IMR-90 (cell line): ENCODE measurements at places on chromosomes 1 and 21. TPM values are rescaled to one million over a fixed set of nuclear protein-coding genes. Genes with fewer than 3 reads are reported as not detected.

- no peaks in the 10 kb centered on the region for H3K36me3 ChIP-seq
- H3K27me3 ChIP-seq: no peaks in the 10 kb centered on the region
- no peak overlapping the region for H3K27ac ChIP-seq
- DNase-seq: peak; percentile 60
- no peak overlapping the region for H3K4me3 ChIP-seq
Observed at GRCh38 chr1:200279810-200280411, 129.9 kb downstream of the ZNF281 start.

GRCh38 chr1:66405061-66405460 is 128.9 kb upstream of the SGIP1 start:
- H3K4me3 ChIP-seq: no peak overlapping the region
- H3K36me3 ChIP-seq: no peaks in the 10 kb centered on the region
- 0 out of 2 replicates have a peak overlapping the region, but pooled peaks have one; percentile 5 for H3K27ac ChIP-seq
- no peaks in the 10 kb centered on the region for H3K27me3 ChIP-seq

DNA sequence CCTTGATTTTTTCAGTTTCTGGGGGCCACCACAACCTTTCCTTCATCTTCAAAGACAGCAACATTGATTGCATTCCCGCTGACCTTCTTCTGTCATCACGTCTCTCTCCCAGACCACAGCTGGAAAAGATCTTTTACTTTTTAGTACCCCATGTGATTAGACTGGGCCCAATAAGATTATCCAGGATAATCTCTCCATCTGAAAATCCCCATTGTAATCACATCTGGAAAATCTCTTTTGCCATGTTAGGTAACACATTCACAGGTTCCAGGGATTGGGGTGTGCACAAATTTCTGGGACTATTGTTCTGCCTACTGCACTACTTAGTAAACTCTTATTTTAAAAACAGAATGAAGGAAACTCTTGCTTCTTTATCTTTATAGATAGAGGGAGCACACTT is 47.1 kb upstream of the INSL5 start:
- H3K36me3 ChIP-seq: no peaks in the 10 kb centered on the region
- no peak overlapping the region for H3K4me3 ChIP-seq
- DNase-seq: no peak
- no peaks in the 10 kb centered on the region for H3K27me3 ChIP-seq
- no peak overlapping the region for H3K27ac ChIP-seq

DNA sequence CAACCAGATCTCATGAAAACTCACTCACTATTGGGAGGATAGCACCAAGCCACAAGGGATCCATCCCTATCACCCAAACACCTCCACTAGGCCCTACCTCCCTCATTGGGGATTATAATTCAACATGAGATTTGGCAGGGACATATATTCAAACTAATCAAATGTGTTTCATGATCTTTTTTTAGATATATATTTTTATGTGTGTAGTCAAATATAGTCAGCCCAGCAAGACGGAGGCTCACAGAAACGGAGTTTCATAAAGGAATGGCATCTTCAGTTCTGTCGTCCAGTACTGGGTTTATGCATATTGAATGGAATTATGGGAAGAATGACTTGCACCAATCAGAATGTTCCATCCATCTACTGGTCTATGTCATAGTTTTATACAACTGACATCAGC is 343.3 kb upstream of the KAZN start:
- no peak overlapping the region for H3K27ac ChIP-seq
- H3K36me3 ChIP-seq: no peaks in the 10 kb centered on the region
- H3K4me1 ChIP-seq: no peaks in the 10 kb centered on the region
- no peak overlapping the region for H3K4me3 ChIP-seq

DNA sequence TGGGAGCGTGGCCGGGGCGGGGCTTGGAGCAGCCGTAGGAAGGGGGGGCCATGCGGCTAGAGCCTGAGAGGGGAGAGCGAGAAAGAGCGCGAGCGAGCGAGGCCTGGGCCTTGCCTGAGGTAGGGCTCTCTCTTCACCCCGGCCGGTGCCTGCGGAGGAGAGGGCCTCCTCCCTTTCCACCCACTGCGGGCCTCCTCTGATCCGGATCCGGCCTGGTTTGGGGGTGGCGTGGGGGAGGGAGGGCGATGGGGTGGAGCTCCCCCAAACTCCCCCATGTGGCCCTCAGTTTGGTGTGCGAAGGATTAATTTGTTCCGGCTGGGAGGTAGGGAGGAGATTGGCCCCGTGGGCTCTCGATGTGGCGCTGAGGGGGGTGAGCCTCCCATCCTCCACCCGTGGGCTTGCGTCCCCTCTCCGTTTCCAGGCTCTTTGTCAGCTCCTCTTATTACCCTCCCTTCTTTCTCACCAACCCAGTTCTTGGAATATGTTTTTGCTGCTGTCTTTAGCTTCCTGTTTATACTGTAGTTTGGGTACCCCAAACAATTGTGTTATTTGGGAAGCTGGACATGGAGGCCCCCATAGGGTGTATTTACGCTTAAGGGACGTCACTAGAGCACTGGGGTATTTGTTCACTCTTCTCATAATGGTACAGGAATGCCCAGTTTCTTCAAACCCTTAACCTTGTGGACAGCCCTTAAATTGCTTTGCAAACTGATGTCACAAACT is 685 bp downstream of the UBAP2L start:
- H3K36me3 ChIP-seq: peaks cover 24% of the 10 kb centered on the region
- DNase-seq: peak; percentile 87
- peak overlapping the region; percentile 98 for H3K27ac ChIP-seq
- no peaks in the 10 kb centered on the region for H3K27me3 ChIP-seq
- no peaks in the 10 kb centered on the region; the same call in 1 of the 2 replicates for H3K4me1 ChIP-seq
- peak overlapping the region; percentile 94 for H3K4me3 ChIP-seq

GRCh38 chr21:25572861-25573310 is 34.4 kb downstream of the MRPL39 start:
- H3K27ac ChIP-seq: no peak overlapping the region
- H3K27me3 ChIP-seq: no peaks in the 10 kb centered on the region
- peaks cover 6% of the 10 kb centered on the region; the same call in 1 of the 2 replicates for H3K4me1 ChIP-seq
- peaks cover 5% of the 10 kb centered on the region; the same call in 1 of the 2 replicates for H3K36me3 ChIP-seq

DNA sequence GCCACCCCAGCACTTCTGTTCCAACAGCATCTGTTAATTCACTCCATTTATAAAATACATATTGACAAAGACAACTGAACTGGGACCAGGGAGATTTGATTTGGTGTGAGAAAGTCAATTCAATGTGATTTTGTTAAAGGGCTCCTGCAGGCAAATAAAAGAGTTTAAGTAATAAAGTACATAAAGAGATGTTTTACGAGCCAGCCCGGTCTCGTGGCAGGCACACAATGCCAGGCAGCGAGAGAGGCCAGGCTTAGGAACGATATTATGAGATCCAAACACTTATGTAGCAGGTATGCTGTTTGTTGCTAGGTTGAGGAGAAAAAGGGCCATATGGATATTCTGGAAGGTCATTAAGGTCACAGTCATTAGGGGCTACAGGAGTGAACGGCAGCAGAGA is 227.1 kb downstream of the KCTD3 start:
- H3K36me3 ChIP-seq: no peaks in the 10 kb centered on the region
- H3K4me3 ChIP-seq: no peak overlapping the region
- H3K27me3 ChIP-seq: no peaks in the 10 kb centered on the region
- no peaks in the 10 kb centered on the region; the same call in 1 of the 2 replicates for H3K4me1 ChIP-seq

DNA sequence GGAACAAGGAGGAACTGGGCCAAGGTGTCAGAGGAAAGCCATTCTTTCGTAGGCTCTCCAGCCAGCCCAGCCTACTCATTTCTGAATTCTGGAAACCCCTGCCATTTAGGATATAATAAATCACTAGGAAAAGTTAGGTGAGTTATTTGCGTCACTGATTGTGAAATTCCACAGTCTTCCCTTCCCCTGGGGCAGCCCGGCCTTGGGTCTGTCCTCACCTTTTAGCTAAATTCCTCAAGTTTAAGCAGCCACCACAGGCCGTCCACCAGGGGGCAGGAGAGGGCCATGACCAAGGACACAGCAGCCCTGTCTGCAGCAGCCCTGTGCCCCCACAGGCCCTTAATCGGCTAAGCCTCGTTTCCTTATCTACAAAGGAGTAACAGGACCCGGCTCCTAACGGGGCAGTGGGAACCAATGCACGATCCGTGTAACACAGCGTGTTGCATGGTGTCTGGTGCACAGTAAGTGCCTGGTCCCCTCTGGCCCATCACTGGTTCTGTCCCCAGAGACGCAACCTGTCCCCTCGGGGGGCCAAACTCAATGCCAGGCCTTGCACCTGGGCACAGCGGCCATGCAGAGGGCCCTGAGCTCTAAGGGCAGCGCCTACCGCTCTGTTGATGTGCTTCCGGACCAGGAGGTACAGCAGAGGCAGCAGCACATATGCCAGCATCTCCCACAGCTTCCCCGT is 18.1 kb downstream of the GPR157 start:
- H3K4me3 ChIP-seq: no peak overlapping the region
- no peaks in the 10 kb centered on the region for H3K27me3 ChIP-seq
- peaks cover 2% of the 10 kb centered on the region; the same call in 1 of the 2 replicates for H3K4me1 ChIP-seq
- H3K36me3 ChIP-seq: no peaks in the 10 kb centered on the region; the same call in 1 of the 2 replicates
- H3K27ac ChIP-seq: no peak overlapping the region

- H3K27me3 ChIP-seq: no peaks in the 10 kb centered on the region
- H3K36me3 ChIP-seq: no peaks in the 10 kb centered on the region
- no peak overlapping the region for H3K27ac ChIP-seq
- H3K4me1 ChIP-seq: no peaks in the 10 kb centered on the region
Observed at GRCh38 chr21:15289896-15290841, 225.4 kb upstream of the NRIP1 start.

- H3K27me3 ChIP-seq: no peaks in the 10 kb centered on the region; the same call in 1 of the 2 replicates
- no peak overlapping the region for H3K4me3 ChIP-seq
- peaks cover 10% of the 10 kb centered on the region; the same call in 1 of the 2 replicates for H3K4me1 ChIP-seq
- no peaks in the 10 kb centered on the region for H3K36me3 ChIP-seq
Observed at GRCh38 chr1:1437904-1438376, 2.5 kb downstream of the VWA1 start.

DNA sequence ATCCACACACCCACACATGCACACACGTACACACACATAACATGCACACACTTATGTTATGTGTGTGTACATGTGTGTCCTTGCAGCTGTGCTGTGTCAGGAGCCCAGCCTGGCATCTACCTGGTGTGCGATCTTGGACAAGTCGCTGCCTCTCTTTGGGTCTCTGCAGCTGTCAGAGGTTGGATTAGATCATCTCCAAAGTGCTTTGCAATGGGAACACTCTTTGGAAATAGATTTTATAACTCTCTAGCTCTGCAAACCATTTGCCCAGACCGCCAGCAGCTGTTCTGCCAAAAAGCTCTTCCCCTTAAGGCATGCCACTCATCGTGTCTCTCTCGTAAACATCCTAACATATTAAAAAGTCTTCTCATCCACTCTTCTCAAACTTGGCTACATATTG is 4.7 kb downstream of the PKP1 start:
- H3K36me3 ChIP-seq: no peaks in the 10 kb centered on the region
- no peak overlapping the region for H3K27ac ChIP-seq
- peaks cover 84% of the 10 kb centered on the region for H3K27me3 ChIP-seq
- peaks cover 2% of the 10 kb centered on the region; the same call in 1 of the 2 replicates for H3K4me1 ChIP-seq

GRCh38 chr1:229871078-229871676 is 195.9 kb upstream of the GALNT2 start:
- H3K27me3 ChIP-seq: no peaks in the 10 kb centered on the region
- H3K4me3 ChIP-seq: no peak overlapping the region
- H3K4me1 ChIP-seq: no peaks in the 10 kb centered on the region
- DNase-seq: no peak
- H3K36me3 ChIP-seq: no peaks in the 10 kb centered on the region

DNA sequence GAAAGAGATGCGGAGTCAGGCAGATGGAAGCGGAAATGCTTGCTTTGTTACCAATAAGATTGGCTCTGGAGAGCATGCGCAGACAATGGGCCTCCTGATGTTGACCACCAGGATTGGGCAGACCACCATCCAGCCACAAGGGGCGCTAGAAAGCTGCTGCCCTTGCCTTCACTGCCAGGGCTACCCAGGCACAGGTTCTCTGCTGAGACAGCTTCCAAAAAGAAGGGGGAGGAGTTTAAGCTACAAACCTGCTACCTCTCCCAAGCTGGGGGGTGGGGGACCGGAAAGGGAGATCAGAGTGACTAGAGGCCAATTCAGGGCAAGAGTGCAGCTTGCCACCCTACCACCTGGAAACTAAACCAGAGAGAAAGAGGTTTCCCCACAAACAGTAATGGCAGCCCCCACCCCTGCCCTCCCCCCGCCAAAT is 369.7 kb downstream of the RRAGC start:
- no peak overlapping the region for H3K4me3 ChIP-seq
- no peaks in the 10 kb centered on the region for H3K4me1 ChIP-seq
- no peak overlapping the region for H3K27ac ChIP-seq
- no peaks in the 10 kb centered on the region for H3K27me3 ChIP-seq

DNA sequence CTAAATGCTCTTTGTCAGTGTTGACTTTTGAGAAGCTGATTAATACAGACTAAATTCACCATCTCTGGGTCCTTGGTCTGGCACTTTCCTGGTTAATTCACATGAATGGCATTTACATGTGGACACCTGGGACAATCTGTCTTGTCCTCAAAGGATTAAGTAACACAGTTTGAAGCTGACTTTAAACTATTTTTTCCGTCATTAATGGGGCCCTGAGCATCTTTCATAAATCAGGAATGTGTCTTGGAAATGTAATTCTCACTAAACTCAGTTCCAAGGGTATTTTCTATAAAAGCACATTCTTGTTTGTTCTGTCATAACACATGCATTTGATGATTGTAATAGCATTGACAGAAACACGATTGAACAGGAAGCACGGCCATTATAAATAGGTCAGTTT is 26.7 kb upstream of the NBL1 start:
- H3K27me3 ChIP-seq: no peaks in the 10 kb centered on the region
- H3K36me3 ChIP-seq: peaks cover 3% of the 10 kb centered on the region; the same call in 1 of the 2 replicates
- DNase-seq: no peak
- peaks cover 23% of the 10 kb centered on the region for H3K4me1 ChIP-seq

DNA sequence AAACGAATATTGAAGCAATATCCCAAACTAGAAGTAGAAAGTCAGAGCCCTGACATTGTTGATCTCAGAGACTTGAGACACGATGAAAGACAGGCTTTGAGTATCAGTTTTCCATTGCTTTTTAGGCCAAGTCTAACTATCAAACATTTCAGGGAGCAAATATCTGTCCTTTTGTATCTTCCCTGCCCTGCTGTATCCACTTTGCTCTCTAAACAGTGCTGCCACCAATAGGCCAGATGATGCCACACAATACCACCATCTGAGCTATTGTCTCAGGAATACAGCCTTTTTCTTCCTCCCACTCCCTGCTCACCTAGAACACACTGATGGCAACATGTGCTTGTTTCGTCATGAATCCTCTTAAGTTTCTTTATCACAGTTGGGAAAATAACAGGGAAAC is 62.6 kb upstream of the SPAG17 start:
- peak; percentile 10 for DNase-seq
- no peaks in the 10 kb centered on the region; the same call in 1 of the 2 replicates for H3K27me3 ChIP-seq
- H3K36me3 ChIP-seq: no peaks in the 10 kb centered on the region
- H3K27ac ChIP-seq: no peak overlapping the region
- H3K4me1 ChIP-seq: no peaks in the 10 kb centered on the region
- H3K4me3 ChIP-seq: no peak overlapping the region

DNA sequence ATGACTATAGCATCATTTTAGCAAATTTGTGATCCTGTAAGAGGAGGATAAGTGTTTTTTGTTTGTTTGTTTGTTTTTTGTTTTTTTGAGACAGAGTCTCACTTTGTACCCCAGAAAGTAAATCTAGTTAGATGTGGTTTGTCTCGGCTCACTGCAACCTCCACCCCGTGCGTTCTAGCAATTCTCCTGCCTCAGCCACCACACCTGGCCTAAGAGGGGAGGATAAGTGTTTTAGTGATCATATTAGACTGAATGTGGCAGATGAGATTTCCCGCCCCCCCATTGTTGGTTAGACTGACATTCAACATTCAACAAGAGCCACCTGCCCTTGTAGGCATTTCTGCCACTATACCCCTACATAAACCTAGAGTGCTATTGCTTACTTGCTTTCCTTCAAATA is 98.5 kb downstream of the OSBPL9 start:
- H3K4me1 ChIP-seq: no peaks in the 10 kb centered on the region
- no peaks in the 10 kb centered on the region for H3K27me3 ChIP-seq
- H3K4me3 ChIP-seq: no peak overlapping the region
- no peak for DNase-seq

The SCCPDH gene
- 37.8 and 46.9 TPM in 2 replicates for total RNA-seq

The RGS16 gene
- total RNA-seq: 0.18 and 0.28 TPM in 2 replicates

The MIXL1 gene
- total RNA-seq: not detected in 2 replicates

The LCA5L gene
- total RNA-seq: 0.18 and 0.28 TPM in 2 replicates

The PCBP3 gene
- 2.5 and 2.9 TPM in 2 replicates for total RNA-seq

The DAB1 gene
- 0.18 and 0.56 TPM in 2 replicates for total RNA-seq

The SDCCAG8 gene
- total RNA-seq: 43.3 and 46.8 TPM in 2 replicates

The YBEY gene
- 5.9 and 7.8 TPM in 2 replicates for total RNA-seq

The LCE1F gene
- total RNA-seq: not detected in 2 replicates
